ENCODE measurements at places on chromosomes 13 and 19.

DNA sequence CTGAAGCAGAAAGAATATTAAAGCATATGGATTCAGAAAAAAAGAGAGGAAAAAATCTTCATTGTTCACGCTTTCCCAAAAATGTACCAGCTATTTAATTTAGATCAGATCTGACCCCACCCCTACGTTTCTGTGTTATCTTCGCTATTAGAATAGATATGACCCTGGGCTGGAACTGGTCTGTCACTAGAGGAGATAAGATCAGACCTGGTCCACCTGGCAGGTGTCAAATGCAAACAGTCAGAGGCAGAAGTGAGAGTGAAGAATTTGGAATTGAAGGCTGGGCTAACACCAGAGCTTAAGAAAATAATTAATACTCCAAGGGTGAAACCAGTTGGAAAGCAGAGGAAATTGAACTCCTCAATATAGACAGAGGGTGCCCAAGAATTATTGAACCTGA lies 30.0 kb upstream of the MBNL2 start:
- DNase-seq, result no peak
- no peaks in the 10 kb centered on the region for H3K4me1 ChIP-seq
- no peak overlapping the region for H3K4me3 ChIP-seq
- H3K27ac ChIP-seq, result no peak overlapping the region
- no peaks in the 10 kb centered on the region for H3K36me3 ChIP-seq
- peaks cover 12% of the 10 kb centered on the region for H3K27me3 ChIP-seq

GRCh38 chr19:31377736-31378135 lies 28.5 kb upstream of the TSHZ3 start:
- DNase-seq, result no peak
- no peak overlapping the region for H3K4me3 ChIP-seq
- no peaks in the 10 kb centered on the region for H3K27me3 ChIP-seq
- no peaks in the 10 kb centered on the region for H3K36me3 ChIP-seq
- H3K4me1 ChIP-seq, result no peaks in the 10 kb centered on the region

- H3K4me3 ChIP-seq, result no peak overlapping the region
- no peak overlapping the region for H3K27ac ChIP-seq
- DNase-seq, result no peak
- peaks cover 6% of the 10 kb centered on the region for H3K27me3 ChIP-seq
- no peaks in the 10 kb centered on the region for H3K36me3 ChIP-seq
- no peaks in the 10 kb centered on the region for H3K4me1 ChIP-seq
These were observed 53.0 kb upstream of the XPO4 start for GRCh38 chr13:20955496-20955895.

GRCh38 chr13:31686670-31687425 lies 52.5 kb upstream of the RXFP2 start:
- H3K4me3 ChIP-seq, result no peak overlapping the region
- no peaks in the 10 kb centered on the region for H3K36me3 ChIP-seq
- no peak for DNase-seq
- H3K27ac ChIP-seq, result no peak overlapping the region
- H3K4me1 ChIP-seq, result no peaks in the 10 kb centered on the region

GRCh38 chr13:29578300-29579085 lies 17.0 kb downstream of the SLC7A1 start:
- H3K36me3 ChIP-seq, result peaks cover 16% of the 10 kb centered on the region
- no peak overlapping the region for H3K4me3 ChIP-seq
- H3K27ac ChIP-seq, result no peak overlapping the region
- no peak for DNase-seq
- peaks cover 32% of the 10 kb centered on the region for H3K4me1 ChIP-seq

DNA sequence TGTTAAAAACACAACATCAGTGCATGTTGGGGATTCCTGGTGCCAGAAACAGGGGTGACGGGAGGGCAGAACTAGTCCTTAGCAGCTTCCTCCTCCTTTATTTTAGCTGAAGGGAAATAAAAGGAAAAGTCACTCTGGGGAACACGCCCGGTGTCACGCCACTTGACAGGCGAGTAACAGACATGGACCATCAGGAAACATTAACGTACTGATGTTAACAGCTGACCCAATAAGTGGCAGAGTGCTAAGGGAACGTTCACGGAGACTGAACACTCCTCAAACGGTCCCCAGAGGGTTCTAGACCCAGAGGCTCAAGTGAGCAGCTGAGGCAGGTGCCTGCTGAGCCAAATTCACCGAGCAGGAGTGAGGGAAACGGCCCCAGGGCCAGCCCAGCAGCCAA lies 13.9 kb upstream of the EIF3G start:
- DNase-seq, result no peak
- no peaks in the 10 kb centered on the region for H3K4me1 ChIP-seq
- peaks cover 52% of the 10 kb centered on the region for H3K36me3 ChIP-seq
- H3K27me3 ChIP-seq, result no peaks in the 10 kb centered on the region

- peaks cover 7% of the 10 kb centered on the region for H3K4me1 ChIP-seq
- H3K4me3 ChIP-seq, result no peak overlapping the region
- H3K27ac ChIP-seq, result no peak overlapping the region
- peaks cover 18% of the 10 kb centered on the region for H3K36me3 ChIP-seq
- H3K27me3 ChIP-seq, result no peaks in the 10 kb centered on the region
These were observed 12.5 kb upstream of the MZF1 start for GRCh38 chr19:58585442-58586132.

GRCh38 chr19:49553451-49554271 lies 25.9 kb downstream of the RCN3 start:
- DNase-seq, result no peak
- H3K4me1 ChIP-seq, result peaks cover 14% of the 10 kb centered on the region
- no peak overlapping the region for H3K27ac ChIP-seq
- H3K4me3 ChIP-seq, result no peak overlapping the region
- no peaks in the 10 kb centered on the region for H3K27me3 ChIP-seq

GRCh38 chr13:65744836-65745235 lies 1485.3 kb downstream of the PCDH9 start:
- no peaks in the 10 kb centered on the region for H3K4me1 ChIP-seq
- H3K4me3 ChIP-seq, result no peak overlapping the region
- no peak for DNase-seq
- no peaks in the 10 kb centered on the region for H3K36me3 ChIP-seq
- H3K27ac ChIP-seq, result no peak overlapping the region

- H3K4me1 ChIP-seq, result no peaks in the 10 kb centered on the region
- H3K4me3 ChIP-seq, result no peak overlapping the region
- no peak overlapping the region for H3K27ac ChIP-seq
- H3K27me3 ChIP-seq, result no peaks in the 10 kb centered on the region
- H3K36me3 ChIP-seq, result no peaks in the 10 kb centered on the region
- no peak for DNase-seq
These were observed 49.5 kb upstream of the STK24 start for GRCh38 chr13:98626298-98626935.

GRCh38 chr19:41112728-41113290 lies 1.4 kb upstream of the CYP2F1 start:
- H3K4me1 ChIP-seq, result no peaks in the 10 kb centered on the region
- no peak overlapping the region for H3K4me3 ChIP-seq
- peaks cover 9% of the 10 kb centered on the region for H3K27me3 ChIP-seq
- DNase-seq, result no peak
- no peak overlapping the region for H3K27ac ChIP-seq

GRCh38 chr19:10624585-10624984 lies 768 bp upstream of the SLC44A2 start:
- H3K27ac ChIP-seq, result no peak overlapping the region
- peaks cover 37% of the 10 kb centered on the region for H3K4me1 ChIP-seq
- H3K27me3 ChIP-seq, result no peaks in the 10 kb centered on the region

- H3K36me3 ChIP-seq, result no peaks in the 10 kb centered on the region
- peaks cover 8% of the 10 kb centered on the region for H3K4me1 ChIP-seq
- no peak overlapping the region for H3K4me3 ChIP-seq
- no peaks in the 10 kb centered on the region for H3K27me3 ChIP-seq
- no peak for DNase-seq
These were observed 50.0 kb downstream of the LATS2 start for GRCh38 chr13:21011378-21011777.

GRCh38 chr13:97388373-97388772 lies 45.6 kb upstream of the RAP2A start:
- peaks cover 30% of the 10 kb centered on the region for H3K4me1 ChIP-seq

DNA sequence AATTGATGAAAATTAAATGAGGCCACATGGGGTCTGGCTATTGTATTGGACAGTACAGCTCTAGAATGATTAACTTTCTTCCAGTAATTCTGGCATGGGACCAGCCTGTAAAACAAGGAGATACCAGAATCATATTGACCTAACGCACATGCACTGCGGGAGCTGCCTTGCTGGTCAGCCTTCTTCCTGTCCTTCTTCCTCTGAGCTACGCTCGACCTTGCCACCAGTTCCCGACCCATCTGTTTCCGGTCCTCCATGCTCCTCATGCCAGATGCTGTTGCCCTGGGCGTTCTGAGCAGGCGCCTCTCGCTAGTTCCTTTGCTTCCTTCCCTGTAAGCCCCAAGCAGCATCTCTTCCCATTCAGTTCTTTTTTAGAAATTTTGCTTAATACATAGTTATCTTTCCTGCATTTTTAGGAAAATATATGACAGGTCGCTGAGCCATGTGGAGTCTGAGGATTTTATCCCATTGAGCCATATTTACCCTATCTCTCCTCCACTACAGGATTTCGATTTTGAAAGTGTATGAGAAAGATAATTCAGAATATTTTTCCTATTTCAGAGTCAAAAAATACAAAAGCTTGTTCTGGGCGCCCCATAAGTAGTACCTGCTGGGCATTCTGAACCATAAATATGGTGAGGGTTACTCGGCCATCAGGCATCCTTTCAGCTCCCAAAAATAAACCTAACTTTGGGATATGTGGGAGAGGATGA lies 38.6 kb downstream of the TNFRSF19 start:
- H3K36me3 ChIP-seq, result no peaks in the 10 kb centered on the region
- peak overlapping the region; percentile 31 for H3K27ac ChIP-seq
- DNase-seq, result no peak
- H3K4me1 ChIP-seq, result peaks cover 20% of the 10 kb centered on the region
- peak overlapping the region; percentile 77 for H3K4me3 ChIP-seq
- H3K27me3 ChIP-seq, result peaks cover 5% of the 10 kb centered on the region

DNA sequence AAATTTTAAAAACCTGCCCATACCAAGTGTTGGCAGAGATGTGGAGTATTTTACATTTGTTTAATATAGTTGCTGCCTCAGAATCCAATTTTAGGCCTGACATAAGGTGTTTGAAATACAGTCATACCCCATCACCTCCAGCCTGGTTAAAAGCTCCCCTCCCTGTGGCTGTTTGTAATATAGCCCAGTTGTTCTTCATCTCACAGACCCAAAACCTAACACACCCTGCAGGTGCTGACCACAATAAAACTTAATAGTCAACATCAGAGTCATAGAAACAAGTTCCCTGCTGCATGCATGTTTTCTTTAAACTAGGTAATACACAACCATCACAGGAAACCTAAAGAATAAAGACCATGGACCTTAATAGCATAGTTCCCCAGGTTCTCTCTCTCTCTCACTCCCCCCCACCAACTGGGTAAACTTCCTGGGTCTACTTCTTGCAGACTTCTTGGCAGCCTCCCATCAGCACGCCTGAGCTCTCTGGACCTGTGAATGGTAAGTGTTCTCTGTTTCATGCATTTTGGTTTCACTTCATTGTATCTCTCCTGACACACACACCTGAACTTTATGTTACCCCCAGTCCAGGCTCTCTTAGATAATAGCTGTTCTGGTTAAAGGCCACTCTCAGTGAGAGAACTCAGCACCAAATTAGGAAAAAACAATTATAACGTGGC lies 1369.9 kb downstream of the EFNB2 start:
- no peaks in the 10 kb centered on the region for H3K36me3 ChIP-seq
- no peaks in the 10 kb centered on the region for H3K27me3 ChIP-seq
- DNase-seq, result no peak
- no peak overlapping the region for H3K4me3 ChIP-seq
- no peaks in the 10 kb centered on the region for H3K4me1 ChIP-seq

- peak overlapping the region; percentile 91 for H3K27ac ChIP-seq
- H3K27me3 ChIP-seq, result no peaks in the 10 kb centered on the region
- peaks cover 18% of the 10 kb centered on the region for H3K36me3 ChIP-seq
- H3K4me1 ChIP-seq, result peaks cover 70% of the 10 kb centered on the region
- no peak overlapping the region for H3K4me3 ChIP-seq
These were observed 28.0 kb downstream of the TSSK6 start for GRCh38 chr19:19487077-19487949.

DNA sequence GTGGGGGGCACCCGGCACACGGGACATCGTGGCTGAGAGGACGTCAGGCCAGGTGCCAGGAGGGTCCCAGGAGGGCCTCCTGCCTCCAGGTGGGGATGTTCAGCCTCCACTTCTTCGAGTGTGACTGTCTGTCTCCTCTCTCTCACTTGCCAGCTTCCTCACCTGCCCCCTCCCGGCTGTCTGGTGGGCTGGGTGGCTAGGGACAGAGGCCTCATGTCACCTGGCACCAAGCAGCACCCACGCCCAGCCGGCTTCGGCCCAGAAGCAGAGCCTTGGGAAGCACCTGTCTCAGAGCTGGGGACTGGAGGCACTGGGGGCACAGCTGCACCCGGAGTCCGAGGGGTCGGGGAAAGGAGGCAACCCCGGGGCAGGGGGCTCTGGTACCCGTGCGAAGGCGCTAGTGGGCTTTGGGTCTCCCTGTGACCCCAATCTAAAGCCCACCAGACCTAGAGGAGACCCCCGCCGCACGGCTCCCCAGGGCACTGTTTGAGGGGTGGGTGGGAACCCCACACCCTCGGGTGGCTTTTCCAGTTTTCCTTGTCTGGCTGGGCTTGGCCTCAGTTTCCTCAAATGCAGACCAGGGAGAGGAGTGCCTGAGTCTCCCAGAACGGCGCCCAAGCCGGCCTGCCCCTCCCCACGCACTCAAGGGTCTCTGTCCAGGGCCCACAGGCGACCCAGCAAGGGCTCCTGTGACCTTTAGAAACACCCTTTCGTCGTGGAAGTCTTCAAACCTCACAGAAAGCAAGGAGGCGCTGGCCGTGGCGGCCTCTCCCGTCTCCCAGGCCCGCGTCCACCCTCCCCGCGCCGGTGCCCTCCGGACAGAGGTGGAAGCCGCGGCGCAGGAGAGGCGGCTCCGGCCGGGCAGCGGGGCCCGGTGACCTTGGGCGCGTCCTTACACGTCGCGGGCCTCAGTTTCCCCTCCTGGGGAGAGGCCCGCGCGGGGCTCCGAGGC lies 664 bp upstream of the HCN2 start:
- DNase-seq, result peak; percentile 42
- H3K36me3 ChIP-seq, result no peaks in the 10 kb centered on the region
- peaks cover 14% of the 10 kb centered on the region for H3K27me3 ChIP-seq
- H3K27ac ChIP-seq, result no peak overlapping the region

DNA sequence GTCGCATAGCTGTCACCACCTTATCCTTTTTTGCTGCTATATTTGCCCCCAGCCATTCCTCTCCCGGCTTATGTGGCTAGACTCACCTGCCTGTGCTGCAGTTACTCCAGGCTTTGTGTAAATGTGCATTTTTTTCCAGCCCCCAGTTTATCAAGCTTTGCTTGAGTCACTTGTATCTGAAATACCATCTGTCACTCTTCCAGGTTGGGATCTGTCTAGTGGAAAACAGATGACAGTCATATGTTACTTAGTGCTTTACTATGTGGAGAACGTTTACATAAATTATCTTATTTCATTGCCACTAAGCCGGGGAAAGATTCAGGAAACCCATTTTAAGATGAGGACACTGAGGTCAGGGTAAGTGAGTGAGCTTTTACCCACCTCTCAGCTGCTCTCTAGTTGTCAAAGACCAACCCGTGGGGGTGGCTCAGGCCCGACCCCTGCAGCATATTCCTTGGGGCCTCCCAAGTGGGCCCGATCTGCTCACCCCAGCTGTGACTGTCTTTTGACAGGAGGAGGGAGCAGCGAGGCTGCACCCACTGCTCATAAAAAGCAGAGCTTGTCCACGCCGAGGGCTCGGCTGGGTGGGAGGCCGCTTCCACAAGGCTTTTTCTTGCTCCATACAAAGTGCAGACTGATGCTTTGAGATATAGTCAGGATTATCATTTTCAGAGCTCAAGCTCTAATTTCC lies 7.2 kb downstream of the GJB2 start:
- no peak overlapping the region for H3K27ac ChIP-seq
- H3K4me3 ChIP-seq, result no peak overlapping the region
- peaks cover 2% of the 10 kb centered on the region for H3K4me1 ChIP-seq
- H3K27me3 ChIP-seq, result peaks cover 23% of the 10 kb centered on the region
- no peaks in the 10 kb centered on the region for H3K36me3 ChIP-seq
